ENCODE measurements at places on chromosomes 7 and 10.

GRCh38 chr7:65744406-65744805 is 128.5 kb upstream of the VKORC1L1 start:
- no peak for DNase-seq

GRCh38 chr7:134289423-134289822 is 27.3 kb downstream of the SLC35B4 start:
- no peak for DNase-seq

DNA sequence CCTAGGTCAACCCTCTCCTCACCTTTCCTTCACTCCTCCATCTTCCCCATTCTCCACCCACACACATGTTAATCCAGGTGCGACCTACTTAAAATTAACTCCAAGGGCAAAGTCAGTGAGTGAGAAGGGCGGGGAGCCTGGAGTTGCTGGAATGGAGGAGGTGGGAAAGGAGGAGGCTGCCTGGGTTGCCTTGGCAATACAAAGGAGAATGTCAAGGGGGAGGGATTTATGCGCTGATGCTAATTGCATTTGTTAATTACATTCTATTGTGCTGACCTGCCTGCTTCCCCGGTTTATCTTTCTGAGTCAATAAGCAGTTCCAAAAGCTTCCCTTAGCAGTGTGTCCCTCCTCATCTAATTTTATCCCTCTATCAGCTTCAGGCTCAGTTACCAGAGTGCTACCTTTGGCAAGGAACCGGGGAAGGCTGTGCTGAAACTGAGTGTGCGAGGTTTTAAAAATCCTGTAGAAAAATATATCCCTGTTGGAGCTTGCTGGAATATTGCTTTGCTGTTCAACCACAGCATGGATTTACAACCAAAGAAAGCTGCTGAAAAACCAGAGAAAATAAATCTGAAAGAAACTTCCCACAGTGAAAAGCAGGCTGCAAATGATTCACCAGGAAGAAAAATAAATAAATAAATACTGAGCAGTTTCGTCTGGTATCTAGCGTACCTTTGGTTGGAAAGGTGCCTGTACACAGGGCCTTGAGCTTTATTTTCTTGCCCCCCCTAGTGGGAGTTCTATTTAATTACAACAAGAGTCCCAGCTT is 113.2 kb upstream of the DGKB start:
- DNase-seq = peak; percentile 76

GRCh38 chr7:45072131-45073030 is 16.4 kb downstream of the NACAD start:
- no peak for DNase-seq

GRCh38 chr7:151157645-151158329 is 9.7 kb downstream of the GBX1 start:
- no peak for DNase-seq

DNA sequence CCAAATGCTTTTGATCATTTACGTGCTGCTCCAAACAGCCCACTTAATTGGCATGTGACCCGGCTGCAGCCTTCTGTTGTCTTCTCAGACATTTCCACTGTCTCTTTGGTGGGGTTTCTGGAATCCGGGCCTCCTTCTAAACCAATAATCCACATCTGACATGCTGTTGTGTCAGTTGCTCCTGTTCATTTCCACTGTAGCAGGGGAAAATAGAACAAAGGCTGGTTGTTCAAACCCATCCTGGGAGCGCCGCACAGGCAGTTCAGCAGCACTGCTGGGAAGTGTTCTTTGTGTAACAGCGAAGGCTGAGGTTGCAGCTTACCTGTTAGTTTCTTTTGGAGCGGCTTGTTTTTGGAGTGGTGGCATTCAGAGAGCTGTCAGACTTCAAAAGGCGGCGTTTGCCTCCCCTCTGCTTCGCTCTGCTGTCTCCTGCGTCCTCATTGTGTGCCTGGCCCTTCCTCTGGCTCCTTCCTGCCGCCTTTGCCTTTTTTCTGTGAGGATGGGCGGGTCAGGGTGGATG is 149.4 kb downstream of the SNX10 start:
- DNase-seq = no peak

- no peak for DNase-seq
These were observed 291.2 kb downstream of the KIF20B start for GRCh38 chr10:89992575-89992974.

GRCh38 chr7:47170516-47170915 is 411.4 kb downstream of the TNS3 start:
- no peak for DNase-seq

DNA sequence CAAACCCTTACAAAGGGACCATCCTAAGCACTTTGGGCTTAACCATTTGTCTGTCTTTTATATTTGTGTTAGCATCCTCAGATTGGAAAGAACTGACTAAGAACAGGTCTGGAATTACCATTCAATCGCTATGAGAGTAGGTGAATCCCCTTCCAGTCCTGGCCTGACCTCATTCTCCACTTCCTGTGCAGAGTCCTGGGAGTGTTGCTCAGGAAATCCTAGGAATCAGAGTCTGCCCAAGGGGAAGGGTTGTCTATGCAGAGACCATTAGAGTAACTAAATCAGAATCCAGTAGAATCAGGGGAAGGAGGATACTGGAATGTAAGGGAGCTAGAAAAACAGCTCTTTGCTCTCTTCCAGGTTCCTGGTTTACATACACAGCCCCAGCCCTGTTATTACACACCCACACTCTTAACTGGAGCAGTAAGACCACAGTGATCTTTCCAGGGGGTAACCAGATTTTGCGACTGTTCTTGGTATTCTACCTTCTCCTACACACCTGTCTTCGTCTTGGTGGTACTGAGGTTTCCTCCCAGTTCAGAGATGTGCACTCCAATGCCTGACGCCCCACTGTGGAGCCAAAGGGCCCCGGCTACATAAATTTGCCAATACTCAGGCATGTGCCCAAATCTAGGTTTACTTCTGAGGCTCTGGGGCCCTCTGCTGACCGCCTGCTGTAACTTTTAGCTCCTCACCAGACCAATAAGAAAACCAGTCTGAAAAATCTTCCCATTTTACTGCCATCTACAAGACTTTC is 103.7 kb downstream of the RNF216 start:
- DNase-seq = peak; percentile 31

GRCh38 chr10:81564143-81564542 is 310.9 kb upstream of the NRG3 start:
- DNase-seq = no peak

DNA sequence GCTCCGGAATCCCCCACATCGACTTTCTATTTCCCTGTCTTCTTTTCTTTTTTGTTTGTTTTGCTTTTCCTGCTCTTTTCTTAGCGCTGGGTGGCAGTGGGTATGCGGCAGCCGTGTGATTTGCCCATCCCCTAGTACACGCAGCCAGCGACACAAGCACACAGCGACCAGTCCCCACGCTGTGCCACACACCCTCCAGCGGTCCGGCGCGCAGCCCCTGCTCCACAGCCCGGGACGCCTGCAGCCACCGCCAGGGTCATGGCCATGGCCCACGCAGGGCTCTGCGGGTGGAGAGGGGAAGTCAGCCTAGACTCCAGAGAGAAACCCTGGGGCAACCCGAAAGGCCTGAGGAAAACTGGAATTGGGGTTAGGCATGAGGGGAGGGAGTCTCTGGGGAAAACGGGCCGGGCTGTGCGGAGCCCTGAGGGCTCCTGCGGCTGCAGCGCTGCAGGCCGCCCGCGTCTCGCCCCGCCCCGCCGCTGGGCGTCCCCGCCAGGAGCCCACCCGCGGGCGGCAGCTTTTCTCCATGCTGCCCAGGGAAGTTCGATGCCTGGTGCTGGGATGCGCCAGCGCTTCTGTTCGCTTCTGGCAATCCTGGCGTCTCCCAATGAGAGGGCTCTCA is 2.5 kb downstream of the CHRM2 start:
- DNase-seq = no peak

DNA sequence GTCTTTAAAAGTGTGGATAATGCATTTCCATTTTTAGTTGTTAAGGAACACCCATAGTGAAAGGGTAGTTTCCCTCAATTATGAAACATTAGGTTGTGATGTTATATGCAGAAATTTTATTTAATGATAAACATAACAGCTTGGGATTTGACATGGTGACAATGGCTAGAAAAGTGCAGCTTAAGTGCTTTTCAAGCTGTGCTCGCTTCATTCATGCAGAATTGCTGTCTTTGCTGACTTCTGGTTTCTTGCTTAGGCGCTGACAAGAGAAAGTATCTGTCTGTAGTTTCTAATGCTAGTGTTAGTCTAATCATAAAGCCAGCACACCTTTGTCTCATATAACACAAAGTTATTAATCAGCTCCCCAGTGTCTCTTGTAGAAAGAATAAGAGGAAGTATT is 170.0 kb downstream of the ARL5B start:
- no peak for DNase-seq

DNA sequence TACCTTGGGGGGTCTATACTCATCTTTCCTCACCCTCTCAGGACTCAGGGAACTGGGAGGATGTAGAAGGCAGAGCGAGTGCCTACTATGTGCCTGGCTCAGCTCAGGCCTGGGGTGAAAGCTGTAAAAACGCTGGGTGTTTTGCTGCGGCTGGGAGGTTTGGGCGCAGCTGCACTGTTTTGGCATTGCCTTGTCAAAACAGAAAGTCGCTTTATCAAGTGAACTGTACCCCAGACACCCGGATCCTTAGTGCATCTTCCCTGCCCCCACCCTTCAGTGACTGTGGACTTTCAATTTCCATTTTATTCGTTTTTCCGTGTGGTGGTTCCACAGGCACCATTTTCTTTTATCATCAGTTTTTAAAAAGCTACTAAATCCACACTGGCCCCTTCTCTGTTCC is 86.7 kb upstream of the ZNF716 start:
- DNase-seq = no peak

- DNase-seq = no peak
These were observed 41.3 kb upstream of the TCERG1L start for GRCh38 chr10:131352765-131353290.

- peak; percentile 17 for DNase-seq
These were observed 5.0 kb downstream of the MYO1G start for GRCh38 chr7:44973610-44974401.

GRCh38 chr7:44277391-44277790 is 48.0 kb downstream of the CAMK2B start:
- no peak for DNase-seq

DNA sequence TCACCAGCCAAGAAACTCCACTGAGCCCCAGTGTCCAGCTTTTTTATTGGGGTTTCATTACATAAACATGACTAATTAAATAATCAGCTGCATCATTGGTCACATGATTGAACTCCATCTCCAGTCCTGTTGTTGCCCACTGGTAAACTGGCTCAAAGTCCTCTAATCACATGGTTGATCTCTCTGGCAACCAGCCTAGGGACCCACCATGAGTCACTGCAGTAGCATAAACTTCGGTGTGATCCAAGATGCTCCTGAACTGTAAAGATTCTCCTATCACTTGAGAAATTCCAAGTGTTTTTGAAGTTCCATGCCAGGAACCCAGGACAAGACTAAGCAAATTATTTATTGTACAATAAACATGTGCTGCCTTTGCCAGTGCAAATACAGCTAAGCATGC is 130.4 kb upstream of the AUTS2 start:
- no peak for DNase-seq

- no peak for DNase-seq
These were observed 9.2 kb upstream of the GRB10 start for GRCh38 chr7:50791938-50792341.

DNA sequence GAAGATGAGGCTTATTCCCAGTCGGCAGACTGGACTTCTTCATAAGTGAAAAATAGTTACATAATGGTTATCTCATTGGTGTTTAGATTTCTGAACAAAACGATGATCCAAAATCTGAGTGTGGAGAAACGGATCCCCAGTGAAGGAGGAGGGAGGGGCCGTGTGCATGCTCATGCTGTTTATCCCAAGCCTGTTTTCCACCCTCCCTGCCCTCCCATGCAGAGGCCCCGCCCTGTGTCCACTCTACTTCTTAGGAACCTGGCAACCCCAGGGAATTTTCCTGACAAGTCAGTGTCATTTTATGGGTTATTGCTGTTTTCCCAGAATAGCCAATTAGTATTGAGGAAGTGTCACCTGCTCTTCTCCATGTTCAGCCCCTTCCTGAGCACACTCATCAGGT is 174.0 kb downstream of the CELF2 start:
- no peak for DNase-seq

DNA sequence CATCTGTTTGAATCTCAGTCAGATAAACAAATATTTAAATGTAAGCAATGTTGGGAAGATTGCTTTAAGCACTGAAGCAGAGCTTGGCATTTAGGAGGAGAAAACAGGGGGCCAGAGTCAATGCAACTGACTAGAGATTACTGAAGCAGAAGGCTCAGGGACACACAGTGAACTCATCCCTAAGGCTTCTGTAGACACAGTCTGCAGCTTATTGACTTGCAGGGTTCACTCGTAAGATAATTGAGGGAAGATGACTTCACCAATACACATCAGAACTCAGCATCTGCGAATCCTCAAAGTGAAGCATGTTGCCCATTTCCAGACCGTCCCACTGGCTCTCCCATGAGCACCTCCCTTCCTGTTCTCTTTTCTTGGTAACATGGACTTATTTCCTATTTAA is 363.4 kb upstream of the PFKP start:
- no peak for DNase-seq
